Cortex of kidney (tissue), 1 donor: ENCODE measurements at places on chromosomes 2 and 18.

GRCh38 chr18:35424356-35424755, 47.2 kb upstream of the ZNF396 start:
- DNase-seq = no peak

- DNase-seq = no peak
Observed at GRCh38 chr2:20035955-20036666, 15.3 kb downstream of the LAPTM4A start.

DNA sequence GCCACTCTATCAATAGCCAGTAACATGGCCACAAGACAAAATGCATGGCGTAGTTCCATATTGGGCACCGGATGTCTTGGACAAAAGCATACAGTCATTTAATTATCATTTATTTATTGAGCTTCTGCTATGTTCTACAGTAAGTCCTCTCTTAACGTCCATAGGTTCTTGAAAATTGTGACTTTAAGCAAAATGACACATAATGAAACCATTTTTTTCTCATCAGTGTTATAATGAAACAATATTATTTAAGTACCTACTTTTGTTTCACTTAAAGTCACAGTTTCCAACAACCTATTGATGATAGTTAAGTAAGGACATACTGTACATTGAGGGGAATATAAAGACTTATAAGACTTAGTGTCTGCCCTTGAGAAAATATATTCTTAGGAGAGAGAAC, 84.9 kb downstream of the XRCC5 start:
- DNase-seq = no peak

DNA sequence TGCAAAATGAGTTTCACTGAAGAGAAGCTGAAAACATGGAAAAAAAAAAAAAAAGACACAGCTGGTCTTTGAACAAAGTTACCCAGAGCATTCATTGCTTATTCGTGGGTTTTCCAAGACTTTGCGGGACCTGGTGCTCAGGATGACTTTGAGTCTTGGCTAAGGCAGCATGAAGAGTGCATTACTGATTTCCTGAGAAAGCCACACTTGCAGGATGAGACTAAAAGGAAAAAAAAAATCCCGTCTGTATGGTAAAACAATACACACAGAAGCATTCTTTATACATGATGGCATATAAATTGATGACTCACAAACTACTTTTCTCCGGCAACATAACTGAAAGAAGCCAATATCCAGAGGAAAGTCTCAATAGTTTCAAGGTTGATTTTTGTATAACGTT, 195.4 kb downstream of the SPP2 start:
- DNase-seq = no peak

DNA sequence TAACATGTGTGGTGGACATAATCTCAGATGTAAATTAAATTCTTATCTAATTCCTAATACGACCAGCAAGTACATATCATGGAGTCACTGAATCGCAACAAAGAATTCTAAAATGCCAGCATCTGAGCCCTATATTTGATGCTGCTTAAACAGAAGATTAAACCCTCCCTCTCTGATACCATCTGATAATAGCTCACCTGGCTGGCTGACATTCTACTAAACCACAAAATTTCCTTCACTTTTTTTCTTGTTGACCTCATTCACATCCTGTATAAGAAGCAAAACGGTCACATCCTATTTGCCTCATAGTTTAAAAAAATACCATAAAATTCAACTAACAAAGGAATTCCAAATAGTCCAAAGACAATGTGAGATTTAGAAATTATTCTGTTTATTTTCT, 371.6 kb upstream of the SLC8A1 start:
- no peak for DNase-seq

DNA sequence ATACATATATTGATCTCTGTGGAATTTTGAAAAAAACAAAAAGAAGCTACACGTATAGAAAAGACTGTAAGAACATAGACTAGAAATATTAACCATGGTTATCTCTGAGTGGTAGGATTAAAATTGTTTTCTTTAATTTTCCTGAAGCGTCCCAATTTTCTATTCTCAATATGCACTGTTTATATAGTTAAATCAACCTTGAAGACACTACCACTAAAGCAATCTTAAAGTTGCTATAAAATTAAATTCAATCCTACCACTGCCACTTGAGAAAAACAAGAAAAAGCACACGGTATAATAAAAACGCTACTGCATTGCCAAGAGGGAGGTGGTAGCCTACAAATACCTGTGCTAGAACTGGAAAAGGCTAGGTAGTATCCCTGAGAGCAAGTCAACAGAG, 47.2 kb downstream of the TRIP12 start:
- DNase-seq = no peak
